ENCODE measurements at places on chromosomes 7 and 10.

DNA sequence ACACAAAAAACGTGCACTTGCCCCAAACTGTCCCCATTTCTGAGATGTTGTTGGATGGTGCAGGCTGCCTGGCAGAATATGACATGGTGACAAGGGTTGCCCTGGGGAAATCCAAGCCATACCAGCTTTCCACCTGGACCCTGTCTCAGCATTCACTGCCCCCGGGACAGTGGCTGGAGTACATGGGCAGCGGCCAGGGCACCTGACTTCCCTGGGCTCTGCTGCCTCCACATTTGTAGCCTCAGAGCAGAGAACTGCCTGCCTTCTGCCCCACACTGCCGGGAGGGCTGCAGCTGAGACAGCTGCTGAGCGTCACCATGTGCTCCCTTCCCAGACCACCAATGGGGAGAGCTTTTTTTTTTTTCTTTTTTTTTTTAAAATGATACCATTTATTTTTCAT lies 222.9 kb upstream of the ZNF32 start:
- DNase-seq, result no peak

GRCh38 chr7:69732203-69732602 lies 133.9 kb downstream of the AUTS2 start:
- DNase-seq, result no peak

- no peak for DNase-seq
Observed at GRCh38 chr7:2411049-2411448, 7.6 kb downstream of the CHST12 start.

DNA sequence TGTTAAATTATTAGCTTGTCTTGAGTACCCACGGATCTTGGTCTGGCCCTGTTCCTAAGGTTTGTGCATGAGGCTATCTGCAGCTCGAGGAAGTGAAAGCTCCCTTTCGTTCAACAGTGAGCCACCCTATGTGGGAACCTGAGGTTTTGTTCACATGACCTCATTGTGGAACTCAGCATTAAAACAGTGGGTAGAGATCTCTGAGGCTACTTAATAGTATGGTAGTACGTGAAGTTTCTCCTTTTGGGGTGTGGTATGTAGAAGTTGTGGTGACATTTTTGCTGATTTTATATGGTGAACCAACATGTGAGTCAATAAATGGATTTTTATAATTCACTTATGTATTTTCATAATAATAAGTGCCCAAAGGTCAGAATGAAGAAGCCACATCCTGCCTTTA lies 252.7 kb upstream of the FERD3L start:
- DNase-seq, result no peak

DNA sequence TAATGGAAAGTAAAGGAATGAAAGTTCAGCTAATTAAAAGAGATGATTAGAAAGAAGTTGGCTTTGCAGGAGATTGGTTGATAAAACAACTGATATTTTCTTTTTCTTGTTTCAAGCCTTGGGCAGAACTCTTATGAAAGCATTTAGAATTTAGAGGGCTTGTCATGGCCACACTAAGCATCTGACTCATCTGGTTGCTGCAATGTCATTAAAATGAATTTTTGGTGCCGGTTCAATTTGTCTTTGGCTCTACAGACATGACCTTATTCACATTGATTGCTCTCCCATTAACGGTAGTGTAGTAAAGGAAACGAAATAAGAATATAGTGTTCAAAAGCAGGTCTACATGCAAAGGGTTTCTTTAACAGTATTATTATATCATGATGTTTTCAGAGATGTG lies 1012.4 kb upstream of the C7orf33 start:
- DNase-seq, result no peak

GRCh38 chr7:26038201-26038990 lies 113.6 kb upstream of the NFE2L3 start:
- no peak for DNase-seq

DNA sequence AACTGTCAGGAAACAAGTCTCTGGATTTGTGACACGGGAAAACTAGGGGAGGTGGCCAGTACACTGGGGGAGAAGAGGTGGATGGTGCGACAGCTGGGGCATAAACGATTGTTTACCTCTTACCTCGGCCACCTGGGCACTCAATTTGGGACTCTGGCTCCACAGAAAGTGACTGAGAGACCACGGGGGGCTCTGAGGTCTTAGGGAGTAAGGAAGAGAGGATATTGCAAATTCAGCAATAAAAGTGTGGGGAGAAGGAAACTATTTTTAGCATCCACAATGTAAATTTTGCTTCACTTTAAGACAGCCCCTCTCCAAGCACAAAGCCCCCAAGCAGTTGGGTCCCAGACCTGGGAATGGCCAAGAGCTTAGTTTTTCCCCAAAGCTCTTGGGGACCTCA lies 440.5 kb downstream of the GRID1 start:
- no peak for DNase-seq
